RKO (cell line): ENCODE measurements at places on chromosomes 1 and 21.

DNA sequence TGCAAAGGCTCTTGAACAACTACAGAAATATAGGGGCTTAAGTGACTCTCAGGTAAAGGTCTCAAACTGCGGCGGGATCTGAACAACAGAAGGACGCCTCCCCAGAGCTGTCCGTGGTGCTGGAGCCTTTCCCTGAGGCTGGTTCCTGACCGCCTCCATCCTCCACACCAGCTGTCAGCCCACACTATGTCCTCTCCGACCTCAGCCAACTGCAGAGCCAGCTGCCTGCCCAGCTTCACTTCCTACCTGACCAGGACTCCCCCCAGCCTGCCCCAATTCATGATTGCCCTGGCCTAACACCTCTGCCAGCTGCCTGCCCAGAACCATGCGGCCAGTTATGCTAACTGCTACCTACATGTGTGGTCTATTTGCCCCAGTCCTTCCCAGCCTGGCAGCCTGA, 63.6 kb upstream of the ZC3H12A start:
- peak; percentile 36 for DNase-seq

- no peak for DNase-seq
These were observed 14.6 kb downstream of the LCA5L start for GRCh38 chr21:39430954-39431353.

- DNase-seq = no peak
These were observed 3.4 kb downstream of the FOXO6 start for GRCh38 chr1:41364442-41365319.

- no peak for DNase-seq
These were observed 6.7 kb downstream of the OTUD7B start for GRCh38 chr1:150003801-150004200.
